ENCODE measurements at places on chromosomes 11 and 22.
A peak's percentile ranks its signal among the peaks of the same experiment; 100 is the strongest.

DNA sequence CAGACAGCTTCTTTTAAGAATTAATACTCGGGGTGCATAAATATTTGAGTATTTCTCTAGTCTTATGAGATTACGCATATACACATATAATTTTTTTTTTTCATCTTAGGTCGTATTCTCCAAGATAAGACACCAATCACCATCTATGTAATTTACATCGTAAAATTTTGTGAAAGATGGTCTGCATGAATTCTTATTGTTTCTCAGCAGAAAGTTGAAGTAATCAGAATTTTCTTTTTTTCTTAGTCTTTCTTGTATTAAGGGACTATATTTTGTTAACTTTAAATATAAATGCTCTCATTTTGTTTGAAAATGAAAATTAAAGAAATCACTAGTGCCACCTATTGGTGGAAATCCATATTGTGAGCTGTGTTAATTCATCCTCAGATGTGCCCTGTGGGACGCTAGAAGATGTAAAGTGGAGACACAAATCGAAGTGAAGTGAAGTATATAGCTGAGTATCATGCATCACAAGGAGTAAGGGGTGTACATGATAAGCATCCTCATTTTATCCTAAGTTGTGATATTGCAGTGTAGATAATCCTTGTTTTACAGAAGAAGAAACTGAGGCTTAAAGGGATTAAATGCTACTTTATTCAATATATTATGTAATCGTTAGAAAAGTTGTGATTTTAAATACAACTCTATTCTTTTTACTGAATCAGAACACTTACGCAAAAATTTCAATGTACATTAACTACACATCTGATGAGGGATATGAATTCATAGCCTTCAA lies 2084.3 kb downstream of the LRRC4C start:
- no peak for DNase-seq

DNA sequence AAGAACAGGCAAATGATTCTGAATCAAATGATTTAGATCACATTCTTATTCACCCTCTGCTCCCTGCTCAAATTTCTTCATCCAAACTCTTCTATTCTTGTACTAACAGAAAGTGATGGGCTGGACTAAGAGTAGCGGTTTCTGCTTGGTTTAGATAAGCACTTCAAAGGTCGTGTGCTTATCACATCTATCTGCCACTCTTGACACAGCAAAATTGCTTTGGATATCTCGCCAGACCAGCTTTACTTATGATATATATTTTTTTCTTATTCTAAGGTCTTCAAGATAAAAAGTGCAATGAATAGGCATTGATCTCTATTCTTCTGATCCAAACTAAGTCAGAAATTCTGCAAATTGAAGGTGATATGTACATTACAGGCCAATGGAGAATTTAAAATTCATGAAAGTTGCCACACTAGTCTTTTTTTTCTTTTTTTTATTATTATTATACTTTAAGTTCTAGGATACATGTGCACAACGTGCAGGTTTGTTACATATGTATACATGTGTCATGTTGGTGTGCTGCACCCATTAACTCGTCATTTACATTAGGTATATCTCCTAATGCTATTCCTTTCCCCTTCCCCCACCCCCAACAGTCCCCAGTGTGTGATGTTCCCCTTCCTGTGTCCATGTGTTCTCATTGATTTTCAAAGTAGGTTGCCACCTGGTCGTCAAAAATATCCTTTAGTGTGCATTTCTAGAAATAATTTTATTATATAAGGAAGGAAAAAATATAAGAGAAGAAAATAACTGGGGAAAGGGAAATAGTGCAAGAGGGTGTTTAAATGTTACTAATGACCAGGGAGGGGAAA lies 1941.0 kb upstream of the RAG2 start:
- no peak for DNase-seq

GRCh38 chr11:45089251-45089650 lies 57.2 kb upstream of the PRDM11 start:
- DNase-seq = no peak

DNA sequence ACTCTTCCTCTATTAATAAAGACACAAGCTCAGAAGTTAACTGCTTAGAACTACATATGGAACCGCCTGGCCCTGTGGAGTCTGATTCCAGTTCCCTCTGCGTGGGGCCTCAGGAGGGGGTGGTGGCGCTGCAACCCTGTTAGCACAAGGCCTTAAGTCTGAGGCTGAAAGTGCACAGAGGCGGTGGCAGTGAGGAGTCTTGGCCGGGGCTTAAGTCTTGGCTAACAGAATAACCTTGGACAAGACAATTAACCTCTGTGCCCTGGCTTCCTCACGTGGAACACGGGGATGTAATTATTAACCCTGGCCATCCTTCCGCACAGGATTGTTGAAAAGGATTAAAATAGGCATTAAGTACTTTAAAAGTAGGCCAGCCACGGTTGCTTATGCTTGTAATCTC lies 191.5 kb downstream of the CEP164 start:
- no peak for DNase-seq

GRCh38 chr11:15770798-15771414 lies 585.4 kb downstream of the SOX6 start:
- DNase-seq = peak; percentile 12

GRCh38 chr11:117826190-117826570 lies 1.6 kb upstream of the FXYD2 start:
- DNase-seq = no peak

DNA sequence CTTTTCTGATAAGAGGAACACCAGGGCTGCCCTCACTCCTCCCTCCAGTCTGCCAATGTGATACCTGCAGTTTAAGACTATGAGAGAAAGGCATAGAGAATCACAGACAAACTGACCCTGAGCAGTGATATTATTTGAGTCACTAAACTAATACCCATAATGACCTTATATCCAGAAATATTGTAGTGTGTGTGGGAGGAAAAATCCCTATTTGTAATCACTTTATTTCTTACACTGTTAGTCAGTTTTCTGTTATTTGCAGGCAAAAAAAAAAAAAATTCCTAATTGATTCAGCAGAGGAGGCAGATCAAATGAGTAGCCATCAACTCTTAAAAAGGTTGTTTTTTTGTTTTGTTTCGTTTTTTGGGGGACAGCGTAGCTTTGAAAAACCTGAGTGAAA lies 82.5 kb downstream of the MAML2 start:
- no peak for DNase-seq

GRCh38 chr22:17990147-17990546 lies 34.2 kb downstream of the MICAL3 start:
- DNase-seq = no peak

DNA sequence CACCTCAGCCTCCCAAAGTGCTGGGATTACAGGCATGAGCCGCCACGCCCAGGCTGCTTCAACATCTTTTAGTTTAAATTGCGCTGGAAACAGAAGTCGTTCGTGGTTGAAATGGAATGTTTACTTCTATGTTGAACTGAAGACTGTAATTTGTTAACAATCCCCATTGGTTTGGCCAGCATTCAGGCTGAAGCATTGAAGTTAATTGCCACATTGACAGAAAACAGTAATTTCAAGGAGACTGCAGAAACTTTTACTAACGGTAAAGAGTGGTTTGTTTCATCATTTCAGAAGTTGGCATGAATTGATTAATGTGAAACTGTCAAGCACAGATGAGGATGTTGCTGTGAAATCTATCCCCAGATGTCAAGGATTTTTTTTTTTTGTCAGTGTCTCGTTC lies 14.2 kb downstream of the AP5B1 start:
- no peak for DNase-seq
